ENCODE measurements at places on chromosomes 5 and 9.

DNA sequence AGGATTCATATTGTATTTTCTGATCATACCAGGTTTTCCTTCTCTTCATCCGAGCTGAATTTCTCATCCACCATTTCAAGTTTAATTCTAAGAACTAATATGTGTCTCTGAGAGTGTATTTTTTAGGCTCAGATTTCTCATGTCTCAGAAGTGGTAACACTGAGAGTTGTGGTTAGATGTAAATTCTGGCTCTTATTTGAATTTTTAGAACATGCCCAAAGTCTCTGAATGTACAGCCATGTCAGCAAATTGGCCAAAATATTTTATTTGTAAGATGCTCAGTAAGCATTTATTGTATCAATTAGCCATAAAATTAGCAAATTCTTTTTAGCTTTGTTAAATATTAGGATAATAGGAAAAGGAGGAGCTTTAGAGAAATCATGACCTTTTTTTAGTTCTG, 16.6 kb downstream of the SV2C start:
- no peak for DNase-seq

DNA sequence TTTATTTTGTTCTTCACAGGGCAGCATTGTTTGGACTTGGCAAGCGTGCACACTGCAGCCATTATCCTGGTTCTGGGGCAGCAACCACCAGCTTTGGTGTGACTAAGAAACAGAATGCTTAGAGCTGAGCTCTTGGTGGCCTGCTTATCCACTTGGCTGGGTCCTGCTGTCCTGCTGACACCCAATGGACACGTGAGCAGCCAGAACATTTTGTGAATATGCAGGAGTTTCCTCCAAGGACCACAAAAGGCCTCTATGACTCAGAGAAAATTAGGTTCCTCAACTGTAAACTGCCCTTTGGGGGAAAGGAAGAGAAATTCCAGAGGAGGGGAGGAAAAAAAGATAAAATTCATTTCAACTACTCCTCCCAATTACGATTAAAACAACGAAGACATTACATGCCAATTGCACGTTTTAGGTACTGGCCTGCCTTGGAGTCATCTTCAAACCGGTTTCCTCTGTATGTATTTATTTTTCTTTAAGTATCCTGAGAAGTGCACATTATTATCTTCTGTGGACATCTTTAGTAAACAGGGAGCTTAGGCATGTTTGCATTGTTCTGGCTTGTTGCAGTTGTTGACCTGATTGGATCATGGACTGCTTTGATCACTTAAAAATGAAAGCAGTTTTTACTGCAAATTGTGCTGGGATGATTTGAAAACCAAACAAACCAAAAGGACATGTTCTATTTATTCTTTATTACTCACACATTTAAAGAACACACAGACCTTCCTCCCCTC, 82.3 kb upstream of the TLE4 start:
- peak; percentile 46 for DNase-seq

- peak; percentile 94 for DNase-seq
These were observed 2.0 kb downstream of the ABL1 start for GRCh38 chr9:130837002-130837511.

DNA sequence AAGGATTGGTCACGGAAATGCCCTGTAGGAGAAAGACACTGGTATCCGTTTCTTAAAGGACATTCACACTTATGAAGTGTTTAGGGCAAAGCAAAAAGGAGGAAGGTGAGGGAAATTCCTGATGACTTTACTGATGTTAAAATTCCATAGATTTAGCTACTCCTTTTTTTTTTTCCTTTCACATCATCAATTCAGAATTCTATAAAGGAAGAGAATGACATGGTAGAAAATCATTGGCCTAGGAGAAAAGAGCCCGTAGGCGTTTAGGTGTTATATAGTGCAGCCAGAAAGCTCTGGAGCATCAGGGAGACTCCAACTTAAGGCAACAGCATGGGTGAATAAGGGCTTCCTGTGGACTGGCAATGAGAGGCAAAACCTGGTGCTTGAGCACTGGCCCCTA, at the start of gene TSLP:
TSS of gene TSLP (plus strand) at position 301 of the 400 bp plus-strand sequence. CDS start 178 bp downstream, outside the sequence.
- DNase-seq, result no peak

DNA sequence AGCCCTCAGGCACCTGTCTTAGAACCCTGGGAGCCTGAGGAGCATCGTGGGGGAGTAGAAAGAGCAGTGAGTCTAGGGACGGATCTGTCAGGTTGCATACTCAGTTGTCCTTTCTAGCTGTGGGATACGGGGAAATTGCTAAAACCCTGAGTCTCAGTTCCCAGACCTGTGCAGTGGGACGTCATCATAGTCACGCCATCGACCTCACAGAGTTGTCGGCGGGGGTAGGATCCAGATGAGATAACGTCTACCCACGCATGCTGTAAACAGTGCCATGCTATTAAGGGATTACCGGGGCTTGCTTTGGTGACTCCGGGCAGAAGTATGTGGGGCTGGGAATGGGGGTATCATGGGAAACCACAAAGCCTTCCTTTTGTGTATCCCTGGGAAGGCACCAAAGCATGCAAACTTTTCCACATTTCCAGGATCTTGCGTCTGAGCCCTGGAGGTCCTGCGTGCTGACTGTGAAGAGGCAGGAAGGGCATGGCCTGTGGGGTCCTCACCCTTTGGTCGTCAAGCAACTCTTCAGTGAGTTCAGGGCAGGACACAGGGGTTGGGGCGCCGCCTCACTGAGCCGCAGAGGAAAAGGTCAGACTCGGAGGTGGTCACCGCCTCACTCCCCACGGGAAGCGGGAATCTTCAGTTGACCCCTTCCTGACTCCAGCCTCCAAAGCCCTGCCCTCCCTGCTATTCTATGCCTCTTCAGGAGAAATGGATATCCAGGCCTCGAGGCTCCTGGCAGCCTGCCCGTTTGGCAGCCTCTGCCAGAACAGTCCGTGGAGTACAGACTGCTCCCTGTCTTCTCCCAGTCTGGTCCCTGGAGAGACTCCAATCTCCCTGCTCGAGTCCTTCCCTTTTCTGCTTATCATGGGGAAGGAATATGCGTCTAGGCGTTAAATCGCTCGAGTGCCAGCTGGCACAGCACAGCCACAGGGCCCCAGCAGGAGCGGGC, 186.8 kb upstream of the KLF9 start:
- peak; percentile 100 for DNase-seq

GRCh38 chr5:174187001-174187400, 141.5 kb downstream of the NSG2 start:
- no peak for DNase-seq

- DNase-seq, result no peak
These were observed 24.0 kb downstream of the TMOD1 start for GRCh38 chr9:97525451-97525850.

DNA sequence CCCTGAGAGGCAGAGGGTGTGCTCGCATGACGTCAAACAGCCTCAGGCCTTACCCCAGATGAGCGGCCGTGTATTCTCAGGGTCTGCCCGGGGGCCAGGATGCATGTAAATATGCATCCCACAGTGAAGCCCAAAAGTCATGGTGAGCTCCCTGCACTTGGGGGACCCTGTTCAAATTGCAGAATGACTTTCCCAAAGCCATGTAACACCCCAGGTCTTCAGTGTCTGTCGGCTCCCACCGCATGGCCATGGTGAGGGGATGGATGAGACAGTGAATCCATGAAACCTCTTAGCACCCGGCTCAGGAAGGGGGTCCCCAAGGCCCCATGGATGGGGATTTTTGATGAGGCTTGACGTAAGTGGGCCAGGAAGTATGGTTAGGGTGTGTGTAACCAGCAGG, 9.3 kb upstream of the COL5A1 start:
- DNase-seq, result no peak

DNA sequence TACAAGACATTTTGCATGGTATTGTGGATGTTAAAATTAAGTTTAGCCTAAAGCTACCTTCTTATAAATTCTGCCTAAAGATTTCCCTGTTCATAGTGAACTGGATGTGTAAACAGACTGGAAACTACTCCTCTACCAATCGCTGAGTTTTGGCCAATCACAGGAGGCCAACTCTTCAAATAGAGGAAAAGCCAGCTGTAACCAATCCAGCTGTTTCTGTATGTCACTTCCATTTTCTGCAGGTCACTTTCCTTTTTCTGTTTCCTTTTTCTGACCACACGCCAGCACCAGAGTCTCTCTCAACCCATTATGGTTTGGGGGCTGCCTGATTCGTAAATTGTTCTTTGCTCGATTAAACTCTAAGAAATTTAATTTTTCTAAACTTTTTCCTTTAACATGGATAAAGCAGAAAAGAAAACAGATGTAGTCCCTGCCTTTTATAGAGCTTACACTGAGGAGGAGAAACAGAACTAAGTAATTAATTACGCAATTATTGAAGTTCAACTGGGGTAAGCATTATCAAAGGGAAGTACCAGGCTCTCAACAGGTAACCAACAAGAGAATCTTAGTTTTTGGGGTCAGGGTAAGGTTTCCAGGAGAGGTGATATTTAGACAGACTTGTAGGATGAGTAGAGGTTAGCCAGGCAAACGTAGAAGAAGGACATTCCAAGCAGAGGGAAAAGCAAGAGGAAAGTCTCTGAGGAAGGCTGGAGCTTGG, 27.7 kb downstream of the RANBP3L start:
- no peak for DNase-seq

DNA sequence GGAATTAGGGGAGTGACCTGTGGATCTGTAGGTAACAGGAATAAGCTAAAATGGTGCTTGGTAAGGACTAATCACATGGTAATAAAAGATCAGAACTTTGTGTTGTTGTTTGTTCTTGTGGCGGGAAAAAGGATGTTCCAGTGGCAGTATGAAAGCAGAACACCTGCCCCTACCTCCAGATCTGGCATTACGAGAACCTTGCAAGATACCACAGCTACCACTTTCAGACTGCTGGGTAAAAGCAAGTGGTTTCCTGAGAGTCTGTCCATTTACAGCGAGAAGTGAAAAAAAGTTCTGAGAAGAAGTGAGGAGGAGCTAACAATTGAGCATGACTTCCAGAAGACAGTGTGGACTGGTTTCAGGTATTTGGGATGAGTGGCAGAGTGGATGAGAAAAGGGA, 252.5 kb downstream of the TLE4 start:
- DNase-seq, result no peak

DNA sequence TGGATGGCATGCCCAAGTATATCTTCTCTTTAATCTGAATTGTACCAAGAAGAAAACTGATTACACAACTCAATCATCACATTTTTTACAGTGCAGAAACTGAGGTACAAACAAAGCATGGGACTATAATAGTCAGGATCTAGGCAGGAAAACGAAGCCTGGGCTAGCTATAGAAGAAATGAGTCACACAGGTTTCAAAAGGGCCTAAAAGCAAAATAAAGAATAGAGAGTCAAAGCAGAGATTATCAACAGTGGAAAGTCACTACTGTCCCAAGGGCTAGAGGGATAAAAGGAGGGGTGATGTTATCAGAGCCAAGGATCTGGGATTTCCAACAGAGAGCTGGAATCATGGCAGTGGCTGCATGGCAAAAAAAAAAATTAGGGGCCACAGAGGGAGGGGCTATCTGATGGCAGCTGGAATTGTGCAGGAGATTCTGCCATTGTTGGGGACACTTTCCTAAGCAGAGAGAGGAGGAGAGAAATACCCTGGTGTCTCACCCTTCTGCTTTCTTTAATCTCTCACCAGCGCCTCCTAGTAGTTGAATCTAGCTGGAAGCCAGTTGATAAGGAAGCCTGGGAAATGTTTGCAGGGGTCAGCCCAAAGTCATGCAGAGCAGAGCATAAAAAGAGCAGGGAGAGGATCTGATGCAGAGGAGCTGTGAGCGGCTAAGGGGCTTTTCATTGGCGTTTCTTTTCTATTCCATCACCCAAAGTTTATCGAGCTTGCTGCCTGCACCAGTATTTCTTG, 343.2 kb downstream of the ACTL7B start:
- DNase-seq, result peak; percentile 33

DNA sequence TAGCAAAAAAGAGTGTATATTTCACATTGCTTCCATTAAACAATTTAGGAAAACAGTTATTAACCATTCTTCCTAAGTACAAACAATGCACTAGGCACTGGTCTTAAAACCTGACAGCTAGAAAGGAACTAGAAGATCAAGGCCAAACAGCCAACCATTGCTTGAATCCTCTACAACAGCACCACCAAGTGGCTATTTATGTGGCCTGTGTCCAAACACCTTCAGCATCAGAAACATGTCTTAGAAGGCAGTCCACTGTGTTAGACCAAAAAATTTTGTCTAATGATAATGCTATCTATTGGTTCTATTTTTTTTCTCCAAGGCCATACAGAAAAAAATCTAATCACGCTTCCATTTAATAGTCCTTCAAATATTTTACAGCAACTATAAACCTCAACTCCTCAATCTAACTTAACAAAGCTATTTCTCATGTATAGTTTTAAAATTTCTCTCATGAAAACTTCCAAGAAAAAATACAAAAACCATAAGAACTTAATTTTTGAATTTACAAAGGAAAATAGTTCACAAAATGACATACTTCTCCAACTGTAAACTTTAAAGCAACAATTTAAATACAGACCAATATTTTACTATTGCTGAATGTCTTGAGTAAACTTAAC, 36.1 kb downstream of the CAAP1 start:
- DNase-seq, result peak; percentile 84

DNA sequence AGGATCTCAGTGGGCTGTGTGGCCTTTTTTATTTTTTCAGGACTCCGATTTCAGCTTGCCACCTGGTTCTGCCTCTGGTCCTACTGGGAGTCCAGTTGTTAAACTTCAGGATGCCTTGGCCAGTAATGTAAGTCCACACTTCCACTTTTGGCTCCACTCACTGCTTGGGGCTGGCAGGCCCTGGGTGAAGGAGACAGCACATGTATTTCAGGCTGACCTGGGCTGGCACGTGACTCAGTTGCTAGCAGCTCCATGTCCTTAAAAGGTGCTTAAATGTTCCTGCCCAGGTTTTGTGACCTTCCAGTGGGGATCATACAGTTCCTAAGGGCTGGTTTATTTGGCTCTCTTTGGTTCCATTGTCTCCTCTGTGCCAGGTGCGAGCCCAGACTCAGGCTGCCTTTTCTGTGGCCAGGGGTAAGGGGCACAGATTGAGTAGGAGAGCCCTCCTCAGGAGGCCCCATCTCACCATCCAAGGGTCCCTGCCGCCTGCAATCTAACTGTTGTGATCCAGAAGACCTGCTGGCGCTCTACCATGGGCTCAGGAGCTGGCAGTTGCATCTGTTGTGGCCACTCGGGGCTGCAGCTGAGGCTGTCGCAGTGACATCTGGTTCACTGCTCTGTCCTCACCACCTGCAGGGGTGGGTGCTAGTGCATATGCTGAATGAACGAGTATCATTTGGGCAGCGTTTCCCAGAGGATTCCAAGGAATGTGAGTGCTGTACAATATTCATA, 19.2 kb upstream of the POMT1 start:
- DNase-seq, result no peak

DNA sequence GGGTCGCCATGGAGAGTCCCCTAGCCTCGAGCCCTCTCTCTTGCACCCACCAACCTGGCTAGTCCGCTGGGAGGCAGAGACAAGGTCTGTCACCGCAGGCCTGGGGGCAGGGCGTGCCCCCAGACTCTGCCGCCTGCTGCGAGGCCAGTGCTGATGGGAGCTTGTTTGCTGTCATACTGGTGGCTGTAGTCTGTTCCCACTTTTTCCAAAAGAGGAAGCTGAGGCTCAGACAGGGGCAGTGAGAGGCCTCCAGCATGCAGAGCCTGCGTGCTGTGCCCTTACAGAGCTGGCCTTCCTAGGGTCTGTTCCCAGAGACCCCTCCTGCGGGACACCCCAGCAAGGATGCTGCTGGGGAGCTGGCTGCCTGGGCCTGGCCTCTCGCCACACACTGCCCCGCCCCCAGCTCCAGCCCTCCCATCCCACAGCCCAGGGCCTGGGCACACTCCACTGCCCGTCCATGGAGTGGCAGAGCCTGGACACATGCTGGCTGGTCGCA, 21.0 kb upstream of the SUSD3 start:
- DNase-seq, result no peak

- DNase-seq, result no peak
These were observed 20.6 kb downstream of the C9orf43 start for GRCh38 chr9:113431191-113431590.

Measured in fibroblast of mammary gland (primary cell).